ENCODE measurements at places on chromosomes 13 and 19. TPM values are rescaled to one million over a fixed set of nuclear protein-coding genes. Genes with fewer than 3 reads are reported as not detected.

GRCh38 chr19:16380943-16381755 is 56.5 kb downstream of the KLF2 start:
- DNase-seq = no peak

- peak; percentile 22 for DNase-seq
These were observed 31.1 kb downstream of the RB1 start for GRCh38 chr13:48334534-48335127.

GRCh38 chr13:113856716-113857065 is 7.2 kb downstream of the GAS6 start:
- peak; percentile 82 for DNase-seq

IZUMO4 gene
- total RNA-seq = 2.3 TPM

- peak; percentile 13 for DNase-seq
These were observed 5.5 kb upstream of the ADAMTS10 start for GRCh38 chr19:8615813-8616596.

PRODH2 gene
- not detected for total RNA-seq

PCP2 gene
- not detected for total RNA-seq

GRCh38 chr13:48647625-48648024 is 6.1 kb upstream of the CYSLTR2 start:
- DNase-seq = no peak

INAFM1 gene
- total RNA-seq = 15.7 TPM

FGF9 gene
- not detected for total RNA-seq

GPC5 gene
- not detected for total RNA-seq

DNA sequence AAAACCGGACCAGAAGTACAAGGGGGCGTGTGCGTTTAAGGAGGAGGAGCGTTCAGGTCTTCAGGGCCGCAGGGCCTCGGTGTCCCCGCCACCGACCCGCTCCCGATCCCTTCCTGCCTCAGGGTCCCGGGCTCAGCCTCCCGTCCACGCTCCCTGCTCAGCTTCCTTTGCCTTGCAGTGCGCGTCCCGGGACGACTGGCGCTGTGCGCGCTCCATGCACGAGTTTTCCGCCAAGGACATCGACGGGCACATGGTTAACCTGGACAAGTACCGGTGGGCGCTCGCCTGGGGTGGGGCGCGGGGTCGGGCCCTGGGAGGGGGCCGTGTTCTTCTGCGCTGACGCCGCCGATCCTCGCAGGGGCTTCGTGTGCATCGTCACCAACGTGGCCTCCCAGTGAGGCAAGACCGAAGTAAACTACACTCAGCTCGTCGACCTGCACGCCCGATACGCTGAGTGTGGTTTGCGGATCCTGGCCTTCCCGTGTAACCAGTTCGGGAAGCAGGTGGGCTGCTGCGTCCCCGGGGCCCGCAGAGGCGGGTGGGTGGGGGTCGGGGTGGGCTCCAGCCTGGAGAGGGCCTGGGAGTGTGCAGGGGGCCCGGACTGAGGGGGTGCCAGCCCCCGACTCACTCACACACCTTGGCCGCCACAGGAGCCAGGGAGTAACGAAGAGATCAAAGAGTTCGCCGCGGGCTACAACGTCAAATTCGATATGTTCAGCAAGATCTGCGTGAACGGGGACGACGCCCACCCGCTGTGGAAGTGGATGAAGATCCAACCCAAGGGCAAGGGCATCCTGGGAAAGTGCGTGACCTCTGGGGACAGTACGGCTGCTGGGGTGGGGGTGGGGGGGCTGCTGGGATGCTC is 1.4 kb downstream of the GPX4 start:
- DNase-seq = no peak

- no peak for DNase-seq
These were observed 701.3 kb upstream of the KLHL1 start for GRCh38 chr13:70809588-70809987.

GRCh38 chr19:19185853-19186740 is 5.9 kb downstream of the BORCS8 start:
- peak; percentile 31 for DNase-seq

Measured in HFFc6 (cell line).